Fibroblast of villous mesenchyme (primary cell): ENCODE measurements at places on chromosomes 1 and 21. TPM values are rescaled to one million over a fixed set of nuclear protein-coding genes. Genes with fewer than 3 reads are reported as not detected.

DNA sequence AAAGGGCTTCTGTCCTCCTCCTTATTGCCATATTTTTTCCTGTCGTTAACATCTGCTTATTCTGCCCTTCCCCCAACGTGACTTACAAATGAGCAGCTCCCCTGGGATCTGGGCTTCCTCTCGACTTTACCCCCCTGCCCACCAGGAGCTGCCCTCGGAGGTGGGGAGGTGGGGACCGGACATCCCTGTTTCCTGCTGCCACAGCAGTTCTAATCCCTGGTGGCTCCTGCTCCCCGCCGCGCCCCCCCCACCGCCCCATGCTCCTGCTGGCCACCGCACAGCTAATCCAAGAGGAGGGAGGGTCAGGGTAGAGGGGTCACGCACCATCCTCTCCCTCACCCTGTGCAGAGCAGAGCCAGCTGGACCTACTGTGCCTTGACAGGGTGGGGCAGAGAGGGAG is 4.4 kb upstream of the SLC27A3 start:
- peak; percentile 14 for DNase-seq

The NUP210L gene
- total RNA-seq, result under 0.01 TPM in 1 of 2 replicates, not detected in the other

DNA sequence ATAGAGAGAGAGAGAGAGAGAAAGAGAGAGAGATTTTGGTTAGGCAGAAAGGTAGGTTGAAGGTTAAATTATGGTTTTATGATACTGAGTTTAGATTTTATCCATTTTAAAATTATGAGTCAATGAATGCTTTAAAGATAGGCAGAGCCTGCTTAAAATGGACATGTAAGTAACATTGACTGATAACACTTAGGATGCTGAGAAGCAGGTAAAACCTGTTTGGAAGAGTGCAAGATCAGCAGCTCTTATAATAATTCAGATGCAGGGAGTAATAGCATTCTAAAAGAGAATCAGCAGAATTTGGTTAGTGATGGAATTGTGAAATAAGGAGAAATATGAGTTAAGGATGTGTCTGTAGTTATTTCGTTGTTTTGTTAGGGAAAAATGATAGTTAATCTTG is 446.6 kb downstream of the PLA2G4A start:
- DNase-seq, result no peak

GRCh38 chr1:245051349-245052221 is 103.2 kb upstream of the KIF26B start:
- DNase-seq, result peak; percentile 81

The C1QC gene
- total RNA-seq, result not detected in 2 replicates

The AMY1B gene
- not detected in 2 replicates for total RNA-seq

The MANEAL gene
- total RNA-seq, result 0.43 and 0.97 TPM in 2 replicates

DNA sequence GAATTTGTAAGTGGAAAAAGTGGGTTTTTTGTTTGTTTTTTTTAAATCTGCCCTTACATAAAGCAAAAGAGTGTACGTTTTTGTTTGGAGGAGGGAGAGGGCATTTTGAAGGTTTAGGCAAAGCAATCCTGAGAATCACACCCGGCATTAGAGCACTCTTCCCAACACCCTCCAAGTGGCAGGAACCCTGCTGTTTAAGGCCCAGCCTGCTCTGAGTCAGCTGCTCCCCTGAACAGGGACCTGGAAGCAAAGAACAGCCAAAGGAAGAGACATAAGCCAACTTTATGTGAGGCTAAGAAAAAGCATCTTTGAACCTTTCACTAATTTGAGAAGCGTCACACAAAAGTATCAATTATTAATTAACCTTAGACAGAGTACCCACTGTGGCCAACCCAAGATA is 16.9 kb downstream of the MTFR1L start:
- no peak for DNase-seq

DNA sequence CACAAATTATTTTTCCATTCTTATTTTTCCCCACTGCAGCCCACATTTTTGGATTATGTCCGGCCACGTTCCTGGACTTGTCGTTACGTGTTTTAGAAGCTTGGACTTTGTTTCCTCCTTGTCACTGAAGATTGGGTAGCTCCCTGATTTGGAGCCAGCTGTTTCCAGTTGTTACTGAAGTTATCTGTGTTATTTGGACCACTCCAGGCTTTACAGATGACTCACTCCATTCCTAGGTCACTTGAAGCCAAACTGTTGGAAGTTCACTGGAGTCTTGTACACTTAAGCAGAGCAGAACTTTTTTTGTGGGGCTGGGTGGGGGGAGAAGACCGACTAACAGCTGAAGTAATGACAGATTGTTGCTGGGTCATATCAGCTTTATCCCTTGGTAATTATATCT is 12.2 kb upstream of the AXDND1 start:
- DNase-seq, result peak; percentile 98

- no peak for DNase-seq
Measured at GRCh38 chr1:22168412-22168973, 25.6 kb upstream of the WNT4 start.

The KRTAP10-3 gene
- total RNA-seq, result not detected in 2 replicates
